Activated CD4-positive, alpha-beta T cell treated with anti-CD3 and anti-CD28 coated beads for 36 hours (primary cell): ENCODE measurements at places on chromosomes 4 and X. TPM values are rescaled to one million over a fixed set of nuclear protein-coding genes. Genes with fewer than 3 reads are reported as not detected.

CPLX1 gene
- 0.28 TPM for total RNA-seq

LRP2BP gene
- total RNA-seq: 0.60 TPM

PRAF2 gene
- total RNA-seq: 9.1 TPM

CPE gene
- not detected for total RNA-seq

MAGEA12 gene
- total RNA-seq: not detected

C4orf50 gene
- 0.05 TPM for total RNA-seq

SPON2 gene
- 8.5 TPM for total RNA-seq

SPANXA1 gene
- total RNA-seq: not detected

GLRA2 gene
- total RNA-seq: not detected
